Tibial nerve (tissue), 4 donors: ENCODE measurements at places on chromosomes 7 and 10.

GRCh38 chr10:13291821-13292773 lies 7.8 kb downstream of the PHYH start:
- DNase-seq = no peak

GRCh38 chr10:47389619-47390018 lies 5.5 kb upstream of the ZNF488 start:
- no peak for DNase-seq

- DNase-seq = no peak
Observed at GRCh38 chr10:97733256-97733655, 3.7 kb upstream of the ZFYVE27 start.

GRCh38 chr10:80515511-80515910 lies 22.2 kb upstream of the SH2D4B start:
- DNase-seq = no peak

DNA sequence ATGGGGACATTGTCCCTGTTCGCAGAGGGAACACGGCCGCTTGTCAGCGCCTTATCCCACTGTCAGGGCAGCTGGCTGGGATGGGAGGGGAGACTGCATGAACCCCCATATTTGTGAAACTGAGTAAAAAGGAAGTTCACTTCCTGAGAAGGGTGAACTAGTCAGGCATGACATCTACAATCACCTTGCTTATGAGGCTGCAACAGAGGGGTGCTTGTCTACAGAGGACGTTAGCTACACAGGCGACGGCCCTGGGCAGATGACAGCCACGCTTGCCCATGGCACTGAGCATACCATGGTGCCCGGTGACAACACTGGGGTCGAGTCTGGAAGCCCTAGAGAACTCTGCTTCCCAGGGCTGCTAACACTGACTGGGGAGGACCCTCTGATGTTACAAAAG lies 46.0 kb upstream of the KDM7A start:
- DNase-seq = no peak

DNA sequence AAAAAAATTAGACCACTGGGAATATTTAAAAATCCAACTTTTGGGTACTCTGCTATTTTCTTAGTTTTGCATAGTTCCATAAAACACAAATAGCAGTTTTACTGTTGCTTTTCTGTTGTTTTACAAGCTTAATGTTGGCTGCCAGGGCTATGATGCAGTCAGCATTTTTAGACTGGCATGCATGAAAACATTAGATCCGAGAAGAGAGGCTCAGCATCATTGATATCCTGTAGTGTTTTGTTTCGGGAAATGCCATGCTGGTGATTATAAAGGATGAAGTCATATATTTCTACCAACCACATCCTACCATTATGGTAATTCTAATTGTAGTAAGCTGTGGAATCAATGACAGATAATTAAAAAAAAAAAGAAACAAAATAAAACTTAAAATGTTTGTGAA lies 104.6 kb downstream of the MBL2 start:
- no peak for DNase-seq

DNA sequence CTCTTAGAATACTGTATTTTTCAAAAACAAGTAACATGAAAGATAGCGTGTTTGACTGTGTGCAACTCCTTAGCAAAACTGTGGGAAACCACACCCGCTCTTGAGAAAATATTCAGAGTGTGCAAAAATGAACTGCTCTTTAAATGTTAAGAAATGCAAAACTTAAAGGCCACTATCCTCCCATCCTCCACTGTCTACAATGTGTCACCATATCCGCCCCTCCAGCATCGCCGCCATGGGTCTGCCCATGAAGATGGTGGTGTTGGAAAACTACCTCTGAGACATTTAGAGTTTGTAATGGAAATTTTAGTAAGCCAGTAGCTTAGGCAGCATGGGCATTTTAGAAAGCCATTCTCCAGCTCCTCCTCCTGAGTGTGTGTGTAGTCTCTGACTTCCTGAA lies 20.1 kb upstream of the NMT2 start:
- no peak for DNase-seq

DNA sequence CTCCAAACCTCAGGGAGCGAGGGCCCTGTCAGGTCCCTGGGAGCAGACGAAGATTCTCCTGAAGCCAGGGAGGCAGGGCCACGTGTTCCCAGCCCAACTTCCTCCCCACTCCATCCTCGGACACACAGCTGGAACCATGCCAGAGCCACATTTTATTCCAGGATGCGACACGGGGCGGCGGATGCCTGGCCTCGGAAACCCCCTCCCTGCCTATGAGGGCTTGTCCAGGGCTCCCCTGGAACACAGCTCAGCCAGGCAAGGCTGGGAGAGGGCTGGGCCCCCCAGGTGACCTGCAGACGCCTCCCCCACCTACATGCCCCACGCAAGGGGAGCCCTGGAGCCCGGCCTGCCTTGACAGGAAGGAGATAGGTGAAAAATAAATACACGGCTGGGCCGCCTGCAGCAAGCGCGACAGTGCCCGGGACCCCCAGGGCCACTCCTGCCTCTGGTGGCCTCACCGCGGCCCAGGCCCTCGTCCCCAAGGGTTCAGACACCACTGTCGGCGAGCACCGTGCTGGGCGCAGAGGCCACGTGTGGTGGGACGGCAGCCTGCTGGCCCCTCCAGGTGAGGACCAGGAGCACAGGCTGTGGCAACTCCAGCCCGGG lies 21.5 kb downstream of the GET4 start:
- DNase-seq = no peak

DNA sequence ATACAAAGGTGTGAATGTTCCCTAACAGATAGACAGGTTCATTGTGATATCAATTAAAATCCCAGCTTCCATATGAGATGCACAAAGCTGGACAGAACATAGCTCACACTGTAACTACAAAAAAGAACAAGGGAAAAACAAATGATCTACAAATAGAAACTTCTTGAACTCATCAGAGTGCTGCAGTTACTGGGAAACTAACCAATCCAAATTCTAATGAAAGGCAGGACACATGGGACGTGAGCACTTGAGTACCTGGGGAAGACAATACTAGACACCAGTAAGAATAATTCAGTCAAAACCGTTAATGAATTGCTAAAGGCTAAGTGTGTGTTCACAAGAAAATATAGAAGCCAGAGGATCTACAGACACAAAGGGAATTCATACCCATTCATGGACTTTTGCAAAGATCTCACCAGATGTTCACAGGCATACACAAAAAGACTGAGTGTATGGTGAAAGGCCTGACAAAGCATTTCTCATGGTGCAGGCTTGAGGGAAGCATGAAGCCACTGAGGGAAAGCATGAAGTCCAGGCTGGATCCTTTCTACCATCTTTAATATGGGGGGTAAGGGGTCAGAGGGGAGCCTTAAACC lies 7.8 kb upstream of the GPR22 start:
- DNase-seq = no peak

DNA sequence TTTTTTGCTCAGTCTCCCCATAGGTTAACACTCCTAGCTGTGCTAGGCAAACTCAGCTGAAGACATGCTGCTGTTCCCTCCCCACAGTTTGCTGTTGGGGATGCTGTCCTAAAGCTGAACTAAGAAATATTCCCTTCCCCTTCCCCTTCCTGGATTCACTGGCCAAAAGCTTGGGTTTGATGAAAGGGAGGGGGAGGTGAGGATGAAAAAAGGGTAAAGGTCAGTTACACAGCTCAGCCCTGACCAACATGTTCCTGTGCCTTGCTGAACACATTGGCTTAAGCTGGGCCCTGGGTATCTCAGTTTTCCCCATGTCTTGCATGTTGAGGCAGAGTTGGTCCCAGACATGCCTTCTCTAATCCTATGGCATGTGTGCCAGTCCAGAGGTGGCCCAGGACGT lies 15.3 kb downstream of the CCM2 start:
- DNase-seq = no peak

GRCh38 chr7:55657654-55658053 lies 85.4 kb upstream of the VOPP1 start:
- DNase-seq = no peak

DNA sequence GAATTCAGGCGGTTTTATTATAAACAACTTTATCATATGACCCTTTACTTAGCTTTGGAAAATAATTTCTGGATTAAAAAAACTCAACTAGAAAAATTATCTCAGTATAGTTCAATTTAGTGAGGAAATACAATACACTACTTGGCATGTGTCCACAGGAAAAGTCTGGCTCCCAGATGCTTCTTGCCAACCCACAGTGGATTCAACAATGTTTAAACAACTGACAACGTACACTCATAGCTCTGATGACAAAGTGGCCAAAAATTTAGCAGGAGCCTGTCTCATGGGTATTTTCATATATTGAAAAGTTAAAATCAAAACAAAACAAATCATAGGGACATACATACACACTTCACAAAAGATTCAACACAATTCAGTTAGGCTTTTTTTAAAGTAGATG lies 158.8 kb downstream of the SKAP2 start:
- no peak for DNase-seq

DNA sequence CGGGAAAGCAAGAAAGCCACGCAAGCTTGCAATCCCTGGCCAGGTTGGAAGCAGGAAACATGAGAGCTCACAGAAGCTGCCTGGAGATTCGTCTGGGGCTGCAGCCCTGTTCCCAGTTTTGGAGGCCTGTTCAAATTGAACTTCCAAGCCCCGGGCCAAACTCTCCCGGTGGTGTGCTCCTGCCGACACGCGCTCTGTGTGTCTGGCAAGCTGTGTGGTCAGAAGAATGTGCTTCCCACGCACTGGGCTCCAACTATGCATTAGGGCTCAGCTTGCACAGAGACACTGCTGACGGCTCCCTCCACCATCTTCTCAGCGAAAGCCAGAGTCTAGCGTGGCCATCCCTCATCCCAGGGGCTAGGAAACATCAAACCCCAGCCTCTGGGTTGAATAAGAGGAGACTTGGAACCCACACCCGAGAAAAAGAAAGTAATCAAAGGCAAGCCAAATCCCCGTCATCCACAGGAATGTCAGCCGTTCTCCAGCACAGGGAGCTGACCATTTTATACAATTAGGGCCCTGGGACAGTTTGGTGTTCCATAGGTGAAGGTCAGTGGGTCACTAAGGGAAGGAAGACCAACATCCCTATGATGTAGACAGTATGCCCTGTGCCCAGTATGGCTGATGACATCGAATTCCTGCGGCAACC lies 107.2 kb downstream of the FGFR2 start:
- DNase-seq = no peak

DNA sequence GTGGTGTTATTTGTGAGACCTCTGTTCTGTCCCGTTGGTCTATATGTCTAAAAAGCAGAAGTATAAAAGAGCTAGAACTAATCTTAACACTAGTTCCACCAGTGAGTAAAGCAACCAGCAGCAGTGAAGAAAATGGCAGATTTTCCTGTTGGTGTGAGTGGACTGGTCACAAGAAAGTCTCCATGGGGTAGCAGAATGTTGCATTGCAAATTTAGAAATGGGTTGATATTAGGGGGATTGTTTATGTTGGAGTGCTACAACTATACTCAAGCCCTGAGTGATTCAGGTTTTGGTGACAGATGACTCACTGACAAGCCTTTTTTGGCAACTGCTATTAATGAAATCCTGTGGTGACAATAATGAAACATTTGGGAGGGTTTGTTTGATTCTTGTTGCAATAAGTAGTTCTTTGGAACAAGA lies 5.6 kb downstream of the AVL9 start:
- DNase-seq = no peak

DNA sequence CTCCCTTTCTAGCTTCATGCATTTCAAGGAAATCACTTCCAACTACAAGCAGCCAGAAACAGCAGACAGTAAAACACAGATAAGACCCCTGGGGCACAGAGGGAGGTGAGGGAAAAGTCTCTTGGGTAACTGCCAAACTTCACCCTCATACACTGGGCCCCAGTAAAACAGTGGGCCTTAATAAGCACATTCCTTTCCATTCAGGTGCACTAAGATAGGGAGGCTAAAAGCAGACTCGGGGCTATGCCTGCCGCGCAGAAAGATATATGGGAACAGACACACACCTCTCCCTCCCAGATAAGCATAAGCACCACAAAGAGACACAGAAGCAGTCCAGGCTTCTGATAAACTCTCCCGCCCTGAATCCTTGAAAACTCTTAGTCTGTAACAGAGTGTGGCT lies 117.0 kb downstream of the TYW1B start:
- no peak for DNase-seq

GRCh38 chr10:121724282-121724681 lies 126.0 kb upstream of the FGFR2 start:
- no peak for DNase-seq

GRCh38 chr7:78006063-78006755 lies 207.6 kb downstream of the PHTF2 start:
- DNase-seq = no peak

- no peak for DNase-seq
Observed at GRCh38 chr7:138483531-138483930, 23.5 kb downstream of the TRIM24 start.
